ENCODE measurements at places on chromosomes 2 and 18.

GRCh38 chr18:29259838-29260237 is 1082.9 kb upstream of the CDH2 start:
- no peak for DNase-seq

- no peak for DNase-seq
Observed at GRCh38 chr2:152219077-152219828, 43.7 kb upstream of the STAM2 start.

- no peak for DNase-seq
Observed at GRCh38 chr2:173797586-173798263, 167.4 kb downstream of the SP3 start.

GRCh38 chr2:19299032-19299431 is 59.4 kb downstream of the OSR1 start:
- DNase-seq = no peak

DNA sequence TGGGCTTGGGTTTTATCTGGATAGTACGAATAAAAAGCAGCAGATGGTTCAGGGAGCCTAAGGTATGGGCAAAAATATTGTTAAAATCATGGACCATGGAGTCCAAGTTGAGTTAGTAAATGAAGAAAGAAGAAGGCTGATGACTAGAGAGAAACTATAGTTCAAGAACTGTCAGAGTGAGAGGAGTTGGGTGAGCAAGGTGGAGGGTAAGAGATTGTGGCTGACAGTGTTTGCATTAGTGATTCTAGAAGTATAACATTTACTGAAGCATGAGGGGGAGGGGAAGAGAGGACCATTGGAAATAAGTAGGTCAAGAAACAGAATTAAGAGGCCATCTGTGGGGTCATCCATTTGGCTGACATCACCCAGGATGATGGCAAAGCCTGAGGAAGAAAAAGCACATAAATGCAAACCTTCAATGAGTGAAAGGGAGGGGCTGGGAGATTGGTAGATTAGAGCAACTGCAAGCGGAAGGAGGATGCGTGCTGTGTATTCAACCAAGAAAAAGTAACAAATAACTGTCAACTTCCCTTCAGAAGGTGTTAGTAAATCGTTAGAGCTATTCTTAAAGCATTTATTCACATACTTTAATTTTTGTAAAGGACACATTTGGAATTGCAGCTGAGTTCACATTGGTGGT is 392.8 kb downstream of the TSN start:
- no peak for DNase-seq

DNA sequence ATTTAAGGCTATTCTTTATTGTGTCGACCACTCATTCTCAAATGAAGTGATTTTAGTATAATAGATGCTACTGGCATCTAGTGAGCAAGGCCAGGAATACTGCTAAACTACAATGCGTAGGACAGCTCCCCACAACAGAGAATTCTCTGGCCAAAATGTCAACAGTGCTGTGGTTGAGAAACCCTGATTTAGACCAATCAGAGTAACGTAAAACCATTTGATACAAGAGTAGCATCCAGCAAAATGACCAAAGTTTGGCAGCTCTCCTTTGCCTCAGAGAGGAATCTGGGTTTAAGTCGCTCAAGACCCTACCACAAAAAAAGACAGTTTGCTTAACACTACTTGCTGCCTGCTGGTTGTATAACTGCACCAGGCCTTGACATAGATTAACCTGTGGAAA is 37.0 kb upstream of the TTN start:
- DNase-seq = no peak
